ENCODE measurements at places on chromosomes 11 and 22.

DNA sequence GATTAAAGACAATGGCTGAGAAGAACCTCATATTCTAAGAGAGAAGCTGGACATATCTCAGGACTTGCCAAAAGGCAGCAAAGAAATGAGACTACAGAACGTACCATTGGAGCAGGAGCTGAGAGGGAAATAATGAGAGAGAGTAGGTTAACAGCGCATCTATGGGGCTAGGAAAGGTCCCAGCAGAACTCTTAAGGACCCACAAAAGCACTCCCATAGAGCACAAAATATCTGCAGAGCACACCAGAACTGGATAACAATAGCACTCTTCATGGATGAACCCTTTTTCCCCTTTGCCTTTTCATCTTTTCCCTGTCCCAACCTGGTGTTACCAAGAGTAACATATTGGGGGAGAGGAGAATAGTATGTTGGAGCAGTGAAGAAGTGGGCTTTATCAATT, 245.8 kb downstream of the METTL15 start:
- DNase-seq = no peak

GRCh38 chr22:30314915-30315314, 11.8 kb downstream of the TBC1D10A start:
- DNase-seq = peak; percentile 57

- DNase-seq = no peak
Observed at GRCh38 chr11:6110011-6110410, 2.5 kb downstream of the OR56B4 start.

GRCh38 chr11:117130879-117131278, 13.2 kb upstream of the PAFAH1B2 start:
- no peak for DNase-seq

DNA sequence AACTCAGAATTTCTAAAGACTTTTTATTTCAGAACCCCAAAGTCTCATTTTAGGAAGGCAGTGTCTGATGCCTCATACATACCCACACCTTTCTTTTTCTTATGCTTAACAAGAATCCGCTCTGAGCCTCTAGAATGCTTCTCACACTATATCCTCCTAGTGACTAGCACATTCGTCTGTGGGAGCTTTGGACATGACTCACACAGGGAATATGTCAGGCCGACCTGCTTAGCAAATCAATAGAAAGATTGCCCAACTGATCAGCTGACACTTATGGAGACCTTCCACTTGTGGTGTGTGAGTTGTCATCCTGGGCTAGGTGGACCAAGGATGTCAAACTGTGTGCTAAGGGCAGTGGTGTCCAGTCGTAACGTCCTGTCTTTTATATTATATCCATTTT, 129.9 kb upstream of the TTC12 start:
- no peak for DNase-seq

GRCh38 chr11:50298182-50298988, 265.7 kb downstream of the OR4C45 start:
- DNase-seq = no peak

DNA sequence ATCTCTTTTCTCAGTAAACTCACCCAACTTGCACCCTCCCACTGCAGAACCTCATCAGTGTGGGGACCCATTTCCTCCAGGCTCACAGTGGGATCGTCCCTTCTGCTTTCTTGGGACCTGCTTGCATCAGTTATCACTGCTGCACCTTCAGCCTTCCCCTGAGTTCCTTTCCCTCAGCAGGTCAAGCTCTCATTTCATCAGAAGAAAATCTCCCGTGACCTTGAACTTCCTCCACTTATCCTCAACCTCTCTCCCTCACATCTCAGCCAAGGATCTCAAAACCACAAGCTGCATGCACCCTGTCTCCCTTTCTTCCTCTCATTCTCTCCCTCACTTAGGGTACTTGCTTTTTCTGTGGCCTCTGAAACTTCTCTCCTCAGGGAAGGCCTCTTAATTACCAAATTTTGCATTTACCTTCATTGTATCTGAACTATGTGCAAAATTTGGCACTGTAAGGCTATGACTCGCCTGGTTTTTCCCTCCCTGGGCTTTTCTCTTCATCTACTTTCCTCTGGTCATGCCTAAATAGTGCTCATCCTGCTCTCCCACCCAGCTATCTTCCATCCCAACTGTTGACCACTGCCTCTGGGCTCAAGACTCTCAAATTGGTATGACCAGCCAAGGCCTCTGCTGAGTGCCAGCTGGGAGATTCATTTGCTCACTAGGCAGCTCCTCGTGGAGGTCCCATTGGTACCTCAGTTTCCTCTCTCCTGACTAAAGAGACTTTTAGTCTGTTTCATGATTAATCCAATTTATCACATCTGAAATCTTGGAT, 2.7 kb upstream of the RCE1 start:
- no peak for DNase-seq

DNA sequence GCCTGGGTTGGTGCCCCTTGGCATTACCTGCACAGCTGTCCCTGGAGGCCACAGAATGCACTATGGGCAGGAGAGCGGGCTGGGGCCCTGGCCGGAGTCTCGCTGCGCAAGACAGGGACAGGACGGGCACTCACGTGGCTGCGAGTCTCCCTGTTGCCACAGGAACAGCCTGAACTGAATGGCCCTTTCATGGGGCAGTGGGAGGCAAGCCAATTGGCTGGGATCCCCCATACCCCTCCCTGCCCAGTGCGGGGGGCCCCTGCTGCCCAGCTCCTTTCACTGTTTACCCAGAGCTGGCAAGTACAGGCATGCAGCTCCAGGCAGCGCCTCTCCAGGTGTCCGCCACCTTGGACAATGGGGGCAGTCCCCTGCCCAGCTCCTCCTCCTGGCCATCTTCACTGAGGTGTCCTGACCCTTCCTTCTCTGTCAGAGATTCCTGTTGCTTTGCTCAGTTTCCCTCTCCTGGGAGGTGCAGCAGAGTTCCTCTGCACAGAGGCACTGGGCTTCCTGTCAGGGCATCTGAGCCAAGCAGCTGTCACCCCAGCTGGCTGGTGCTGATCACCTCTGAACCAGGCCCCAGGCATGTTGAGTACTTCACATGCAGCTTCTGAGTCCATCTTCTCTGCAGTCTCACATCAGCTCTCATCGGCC, 5.2 kb downstream of the USP2 start:
- no peak for DNase-seq

- no peak for DNase-seq
Observed at GRCh38 chr11:112639469-112639868, 321.8 kb upstream of the NCAM1 start.

DNA sequence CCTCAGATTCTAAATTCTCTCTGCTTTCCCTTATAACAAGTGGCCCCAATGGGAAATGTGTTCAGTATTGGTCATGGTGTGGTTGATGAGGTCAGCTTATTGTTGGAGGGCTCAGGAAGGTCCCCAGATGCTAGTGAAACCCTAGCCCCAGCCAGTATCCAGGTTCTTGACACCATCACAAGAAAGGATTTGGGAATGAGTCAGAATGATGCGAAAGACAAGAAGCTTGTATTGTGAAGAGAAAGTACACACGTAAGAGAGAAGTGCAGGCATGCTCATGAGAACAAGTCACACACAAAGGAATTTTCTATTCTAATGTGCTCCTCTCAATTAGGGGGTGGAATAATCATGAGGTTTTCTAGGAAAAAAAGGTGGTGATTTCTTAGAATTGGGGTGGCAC, 34.9 kb upstream of the TRPC6 start:
- DNase-seq = no peak
